Effector CD8-positive, alpha-beta T cell (primary cell): ENCODE measurements at places on chromosomes 2 and 18.

- no peak for DNase-seq
Measured at GRCh38 chr2:12982149-12982584, 265.4 kb downstream of the TRIB2 start.

- DNase-seq = no peak
Measured at GRCh38 chr2:190443778-190444481, 35.8 kb downstream of the MFSD6 start.

DNA sequence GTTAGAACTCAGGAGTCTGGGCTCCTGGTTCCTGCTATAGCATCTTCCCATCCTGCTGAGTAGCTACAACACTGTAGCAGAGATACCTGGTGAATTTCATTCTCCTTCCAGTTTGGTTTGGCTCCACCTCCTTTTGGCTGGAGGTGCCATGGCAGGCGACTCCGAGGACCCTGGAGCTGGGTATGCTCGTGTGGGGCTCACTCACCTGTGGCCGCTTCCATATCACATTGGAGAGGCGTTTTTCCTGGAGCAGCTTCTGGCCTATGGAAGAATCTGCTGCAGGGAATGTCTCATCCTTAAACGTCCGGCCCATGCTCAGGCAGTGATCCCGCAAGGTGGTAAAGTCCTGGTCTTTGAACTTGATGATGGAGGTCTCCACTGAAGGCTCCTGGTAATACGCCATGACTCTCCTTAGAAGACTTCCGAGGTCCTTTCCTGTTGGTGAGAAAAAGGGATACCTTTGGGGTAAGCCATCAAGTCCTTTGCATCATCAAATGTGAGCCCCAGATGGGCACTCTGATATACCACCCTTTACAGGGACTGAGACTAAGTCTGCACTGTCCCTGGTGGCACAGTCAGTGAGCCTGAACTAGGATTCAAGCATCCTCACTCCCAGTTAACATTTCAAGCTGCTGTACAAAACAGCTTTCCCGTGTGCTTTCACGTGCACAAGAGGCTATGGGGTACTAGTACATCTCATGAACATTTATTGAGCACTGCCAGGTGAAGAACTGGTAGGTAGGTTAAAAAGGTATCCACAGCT, 20.1 kb downstream of the CAPN13 start:
- no peak for DNase-seq

DNA sequence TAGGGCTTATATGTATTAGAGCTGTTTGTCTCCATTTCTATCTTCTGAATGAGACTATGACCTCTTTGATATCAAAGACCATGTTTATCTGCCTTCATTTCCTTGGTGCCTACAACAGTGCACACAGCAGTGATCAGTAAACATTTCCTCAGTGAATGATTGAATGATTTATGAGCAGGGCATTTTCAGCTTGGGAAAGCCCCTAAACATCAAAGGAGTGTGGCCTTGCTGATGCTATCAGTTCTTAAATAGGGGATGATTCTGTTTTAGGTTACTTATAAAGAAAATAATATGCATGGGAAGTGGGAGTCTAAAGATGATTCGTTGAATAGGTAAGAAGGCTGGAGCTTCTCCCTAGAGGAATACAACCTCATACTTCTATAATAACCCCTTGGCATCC, 425.3 kb downstream of the ZNF521 start:
- DNase-seq = no peak

GRCh38 chr2:1995987-1996386, 251.7 kb upstream of the PXDN start:
- DNase-seq = no peak

- DNase-seq = no peak
Measured at GRCh38 chr18:40375837-40376236, 1579.2 kb upstream of the PIK3C3 start.

GRCh38 chr18:8657873-8658470, 47.4 kb upstream of the MTCL1 start:
- no peak for DNase-seq

DNA sequence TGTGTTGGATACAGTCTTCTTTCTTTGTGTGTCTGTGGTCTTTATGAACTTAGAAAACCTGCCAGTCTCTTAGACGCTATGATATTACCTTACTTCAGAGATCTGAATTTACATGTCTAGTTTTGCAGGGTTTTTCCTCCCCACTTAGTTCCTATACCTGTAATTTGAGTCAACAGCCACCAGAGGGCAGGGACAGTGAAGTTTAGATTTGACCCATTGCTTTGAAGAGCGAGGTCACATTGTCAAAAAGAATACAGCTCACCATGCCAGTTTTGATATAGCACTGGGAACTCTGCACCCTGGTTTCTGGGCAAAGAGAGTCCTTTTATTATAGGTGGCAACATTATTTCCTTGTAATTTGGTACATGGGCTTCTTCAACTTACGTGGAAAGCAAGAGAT, 102.3 kb downstream of the MAPK4 start:
- no peak for DNase-seq

GRCh38 chr2:206368933-206369569, 74.3 kb upstream of the ADAM23 start:
- DNase-seq = no peak

- DNase-seq = no peak
Measured at GRCh38 chr18:6591491-6591890, 138.0 kb upstream of the ARHGAP28 start.

DNA sequence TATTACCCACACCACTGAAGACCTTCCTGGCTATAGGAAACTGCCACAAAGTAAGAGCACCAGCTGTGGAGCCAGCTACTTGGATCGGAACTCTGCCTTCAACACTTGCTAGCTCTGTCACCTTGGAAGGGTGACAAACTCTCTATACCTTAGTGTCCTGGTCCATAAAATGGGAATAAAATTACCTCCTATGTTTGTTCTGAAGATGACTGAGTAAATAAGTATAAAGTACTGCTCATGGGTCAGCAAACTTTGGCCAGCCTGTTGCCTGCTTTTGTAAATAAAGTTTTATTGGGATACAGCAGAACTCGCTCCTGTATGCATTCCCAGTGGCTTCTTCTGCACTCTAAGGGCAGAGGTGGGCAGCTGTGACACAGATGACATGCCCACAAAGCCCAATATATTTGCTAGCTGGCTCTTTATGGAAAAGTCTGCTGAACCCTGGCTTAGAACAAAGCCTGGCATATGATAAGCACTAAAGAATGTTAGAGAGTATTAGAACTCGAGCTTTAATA, 451.3 kb downstream of the TMEM182 start:
- no peak for DNase-seq

GRCh38 chr18:54181856-54182602, 42.4 kb downstream of the MBD2 start:
- DNase-seq = no peak

GRCh38 chr2:133843551-133843950, 275.3 kb upstream of the NCKAP5 start:
- no peak for DNase-seq

DNA sequence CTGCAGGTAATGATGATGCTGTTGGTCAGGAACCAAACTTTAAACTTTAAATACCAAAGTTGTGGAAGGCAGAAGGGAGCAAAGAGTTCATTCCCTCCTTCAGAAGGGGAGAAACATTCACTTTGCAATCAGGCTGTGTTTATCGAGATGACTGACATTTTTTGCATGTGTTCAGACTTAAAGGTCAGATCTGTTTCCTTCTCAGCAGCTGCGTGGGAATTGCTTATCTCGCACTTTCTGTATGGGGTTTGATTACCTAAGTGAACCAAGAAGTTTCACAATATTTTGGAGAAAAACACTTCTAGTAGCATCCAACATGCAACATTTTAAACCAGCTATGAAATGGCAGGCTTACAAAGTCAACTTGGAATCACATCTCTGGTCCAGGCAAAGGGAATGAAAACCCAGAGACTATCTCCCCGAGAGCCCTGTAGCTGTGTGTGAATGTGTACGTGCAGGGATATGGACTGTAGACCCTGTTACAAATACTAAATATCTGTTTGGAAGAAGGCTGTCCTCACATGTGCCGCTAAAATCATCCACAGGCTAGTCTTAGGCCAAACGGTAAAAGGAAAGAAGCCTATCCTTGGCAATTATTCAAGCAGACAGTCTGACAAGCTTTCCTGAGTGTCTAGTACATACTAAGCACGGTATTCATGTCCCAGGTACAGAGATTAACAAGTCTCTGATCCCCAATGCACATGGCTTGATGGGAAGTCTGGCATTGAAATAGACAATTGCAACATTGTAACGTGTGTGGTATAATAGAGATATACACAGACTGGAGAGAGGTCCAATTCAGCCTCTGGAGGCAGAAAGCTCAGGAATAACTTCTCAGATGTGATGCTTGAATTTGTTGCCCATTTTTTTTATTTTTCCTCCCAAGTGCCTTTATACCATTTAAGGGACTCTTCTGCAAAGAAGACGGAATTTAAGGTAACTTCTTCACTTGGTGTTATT, 483.1 kb downstream of the DPP10 start:
- no peak for DNase-seq

DNA sequence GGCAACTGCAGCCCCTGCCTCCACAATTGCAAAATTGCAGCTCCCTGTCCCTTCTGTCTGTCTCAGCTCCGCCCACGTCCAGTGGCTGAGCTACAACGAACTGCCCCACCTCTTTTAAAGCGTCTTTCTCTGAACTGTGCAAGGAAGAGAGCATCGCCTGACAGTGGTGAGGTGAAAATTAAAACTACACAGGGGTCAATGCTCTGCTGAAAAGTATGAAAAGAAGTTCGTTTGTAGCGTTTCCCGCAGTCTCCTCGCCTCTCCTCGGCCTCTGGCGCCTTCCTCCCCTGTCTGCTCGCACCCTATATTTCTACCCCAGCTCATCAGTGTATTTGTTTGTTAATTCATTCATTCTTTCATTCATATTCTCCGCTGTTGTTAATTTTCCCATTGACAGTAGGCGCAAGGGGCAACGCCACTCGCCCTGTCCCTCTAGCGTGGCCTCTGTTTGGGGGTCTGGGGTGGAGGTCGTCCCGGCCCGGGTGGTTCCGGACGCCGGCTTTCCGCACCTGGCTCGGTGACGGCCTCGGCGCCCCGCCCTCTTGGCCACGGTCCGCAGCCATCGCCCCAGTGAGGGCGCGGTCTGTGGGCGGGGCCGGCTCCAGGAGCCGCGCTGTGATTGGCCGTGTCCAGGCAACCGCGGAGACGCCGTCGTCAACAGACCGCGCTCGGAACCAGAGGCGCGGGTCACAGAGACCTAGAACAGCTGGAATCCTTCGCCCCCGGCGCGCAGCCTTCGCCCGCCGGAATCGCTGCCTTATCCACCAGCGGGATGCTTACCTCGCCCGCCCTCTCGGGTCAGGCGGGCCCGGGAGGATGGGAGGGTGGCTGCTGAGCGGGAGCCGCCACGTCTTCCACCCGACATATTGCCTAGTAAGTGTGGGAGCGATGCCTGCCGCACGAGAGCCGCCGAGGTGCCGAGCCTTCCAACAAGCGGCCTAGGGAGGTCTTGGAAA, at the start of gene VWA3B:
Gene VWA3B, plus strand, starts transcription at position 677 of the 956 bp plus-strand sequence. CDS start 5,926 bp downstream, outside the sequence.
- DNase-seq = no peak

DNA sequence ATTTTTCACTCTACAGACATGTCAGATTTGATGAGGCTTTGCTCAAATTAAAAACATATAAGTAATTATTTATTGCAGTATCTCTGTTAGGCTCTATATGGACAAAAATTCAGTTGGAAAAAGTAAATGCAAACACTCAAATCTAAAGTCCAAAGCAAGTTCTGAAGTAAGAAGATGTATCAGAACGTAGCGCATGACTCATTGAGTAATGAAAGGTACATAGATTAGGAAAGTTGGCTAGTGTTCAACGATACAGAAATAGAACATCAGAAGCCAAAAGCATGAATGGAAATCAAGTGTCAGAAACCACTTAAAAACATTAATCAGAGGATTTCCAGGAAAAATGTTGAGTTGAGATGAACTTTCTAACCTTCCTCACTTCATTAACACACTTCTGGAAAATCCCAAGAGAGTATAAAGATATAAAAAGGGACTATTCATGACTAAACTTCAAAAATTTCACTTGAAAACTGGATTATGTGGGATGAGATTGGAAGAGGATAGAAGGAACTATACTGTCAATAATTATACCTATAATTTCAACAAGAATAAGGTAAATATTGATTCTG, 494.1 kb downstream of the LRRTM4 start:
- no peak for DNase-seq

GRCh38 chr18:2547477-2548087, 23.7 kb downstream of the METTL4 start:
- no peak for DNase-seq

- no peak for DNase-seq
Measured at GRCh38 chr2:239081622-239082021, 233.7 kb downstream of the TWIST2 start.

- no peak for DNase-seq
Measured at GRCh38 chr2:199552141-199552540, 94.4 kb upstream of the SATB2 start.

- DNase-seq = no peak
Measured at GRCh38 chr18:6486764-6487426, 72.2 kb upstream of the L3MBTL4 start.

GRCh38 chr18:11844436-11844835, 6.8 kb upstream of the CHMP1B start:
- DNase-seq = no peak

DNA sequence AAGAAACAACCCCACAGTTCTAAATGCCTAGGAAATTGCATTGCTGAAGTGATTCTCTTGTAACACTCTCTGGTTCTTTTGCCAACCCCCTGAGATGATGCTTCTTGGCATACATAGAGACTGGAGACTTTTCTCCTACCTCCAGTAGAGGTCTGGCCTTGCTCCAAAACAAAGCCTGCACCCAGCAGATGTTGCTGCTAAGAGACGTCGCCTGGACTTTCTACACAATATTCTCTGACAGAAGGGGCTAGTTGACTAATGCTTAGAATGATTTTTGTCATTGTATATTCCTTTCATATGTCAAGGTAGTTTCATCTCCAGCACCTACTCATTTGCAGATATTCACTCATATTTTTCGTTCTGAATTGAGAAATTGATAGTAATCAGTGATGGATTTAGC, 24.6 kb downstream of the SOWAHC start:
- no peak for DNase-seq

DNA sequence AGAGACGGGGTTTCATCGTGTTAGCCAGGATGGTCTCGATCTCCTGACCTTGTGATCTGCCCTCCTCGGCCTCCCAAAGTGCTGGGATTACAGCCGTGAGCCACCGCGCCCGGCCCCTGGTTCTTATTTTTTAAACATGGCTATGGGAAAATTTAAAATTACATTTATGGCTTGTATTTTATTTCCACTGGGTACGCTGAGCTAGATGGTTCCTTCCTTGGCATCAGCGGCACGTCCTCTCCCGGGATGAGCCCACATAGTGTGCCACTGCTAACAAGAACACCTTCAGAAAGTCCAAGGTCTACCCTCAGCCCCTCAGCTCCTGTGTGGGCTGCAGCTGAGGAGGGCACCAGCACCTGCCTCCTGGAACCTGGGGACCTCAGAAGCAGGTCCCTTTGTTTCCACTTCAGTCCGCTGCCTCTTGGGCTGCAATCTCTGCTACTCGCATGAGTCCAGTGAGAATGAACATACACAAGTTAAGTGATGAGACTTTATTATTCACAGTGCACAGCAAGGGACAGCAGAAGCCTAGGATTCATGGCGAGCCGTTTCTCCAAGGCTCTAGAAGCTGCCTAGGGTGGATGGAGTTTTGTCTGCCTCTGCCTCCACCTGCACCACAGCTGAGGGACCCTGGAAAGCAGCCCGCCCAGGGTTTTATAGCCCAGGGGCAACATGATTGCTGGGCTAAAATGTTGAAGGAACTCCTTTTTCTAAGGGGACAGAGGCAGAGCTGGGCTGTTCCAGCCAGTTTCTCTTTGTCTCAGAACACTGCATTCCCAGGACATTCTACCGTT, 107.5 kb upstream of the TEX51 start:
- no peak for DNase-seq
